Naive thymus-derived CD8-positive, alpha-beta T cell (primary cell): ENCODE measurements at places on chromosomes 4 and X.

DNA sequence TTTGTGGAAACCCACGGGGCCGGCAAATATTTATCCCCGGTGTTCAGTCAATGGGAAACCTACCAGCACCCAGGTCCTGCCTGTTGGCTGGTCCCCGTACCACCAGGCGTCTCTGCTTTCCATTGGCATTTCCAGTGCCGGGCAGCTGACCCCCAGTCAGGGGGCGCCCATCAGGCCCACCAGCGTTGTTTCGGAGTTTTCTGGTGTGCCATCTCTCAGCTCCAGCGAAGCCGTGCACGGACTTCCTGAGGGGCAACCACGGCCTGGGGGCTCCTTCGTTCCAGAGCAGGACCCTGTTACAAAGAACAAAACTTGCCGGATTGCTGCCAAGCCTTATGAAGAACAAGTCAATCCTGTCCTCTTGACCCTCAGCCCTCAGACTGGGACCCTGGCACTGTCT, 32.7 kb downstream of the BCORL1 start:
- no peak overlapping the region for H3K4me3 ChIP-seq
- H3K27ac ChIP-seq, result no peak overlapping the region
- H3K36me3 ChIP-seq, result peaks cover 2% of the 10 kb centered on the region
- no peaks in the 10 kb centered on the region for H3K27me3 ChIP-seq

DNA sequence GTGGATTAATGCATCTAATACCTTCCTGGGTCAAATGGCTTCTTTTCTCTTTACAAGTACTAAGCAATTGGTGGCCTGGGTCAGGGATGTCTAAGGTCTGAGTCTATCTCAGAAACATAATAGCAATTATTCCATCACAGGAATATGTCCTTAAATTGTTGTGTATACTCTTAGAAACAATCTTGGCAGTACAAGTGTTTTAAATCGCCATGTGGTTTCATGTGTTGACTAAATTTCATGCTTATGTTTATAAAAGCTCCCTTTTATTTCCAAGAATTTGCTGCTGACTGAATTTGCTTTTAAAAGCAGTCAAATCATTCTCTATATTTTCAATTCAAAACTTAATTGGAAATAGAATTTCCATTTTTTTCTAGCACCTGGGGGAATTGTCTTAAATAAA, 125.3 kb upstream of the PACRGL start:
- no peak for DNase-seq
- no peaks in the 10 kb centered on the region for H3K36me3 ChIP-seq

DNA sequence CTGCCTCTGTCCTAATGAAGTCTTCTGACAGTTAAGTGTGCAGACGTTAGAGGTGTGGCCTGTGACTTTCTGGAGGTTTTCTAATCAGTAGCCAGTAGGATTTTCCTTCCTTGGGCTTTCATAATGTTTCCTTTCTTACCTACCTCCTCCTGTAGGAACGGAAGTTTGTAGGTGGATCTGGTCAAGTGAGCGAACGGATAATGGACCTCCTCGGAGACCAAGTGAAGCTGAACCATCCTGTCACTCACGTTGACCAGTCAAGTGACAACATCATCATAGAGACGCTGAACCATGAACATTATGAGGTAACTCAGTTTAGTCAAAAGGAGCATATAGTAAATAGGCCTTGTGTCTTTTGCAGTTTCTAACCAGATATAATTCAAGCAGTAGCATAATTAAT, 75.0 kb downstream of the MAOA start:
- H3K4me3 ChIP-seq, result no peak overlapping the region
- DNase-seq, result no peak
- no peaks in the 10 kb centered on the region for H3K4me1 ChIP-seq
- no peak overlapping the region for H3K27ac ChIP-seq
- no peaks in the 10 kb centered on the region for H3K27me3 ChIP-seq
- no peaks in the 10 kb centered on the region for H3K36me3 ChIP-seq

DNA sequence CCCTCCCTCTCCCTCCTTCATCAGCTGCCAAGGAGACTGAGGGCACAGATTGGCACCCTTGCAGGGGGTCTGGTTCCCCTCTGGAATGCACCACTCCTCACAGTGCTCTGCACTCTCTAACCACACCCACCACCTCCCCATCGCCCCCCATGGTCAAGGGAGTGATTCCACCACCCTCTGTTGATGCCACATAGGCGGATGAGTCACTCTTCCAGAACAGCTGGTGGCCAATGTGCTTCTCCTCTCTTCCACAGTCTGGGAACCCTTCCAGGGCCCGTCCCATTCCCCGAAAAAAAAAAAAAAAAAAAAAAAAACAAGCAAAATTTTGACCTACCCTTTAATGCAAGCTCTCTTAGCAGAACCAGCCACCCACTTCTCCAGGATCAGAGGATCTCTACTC, 341.3 kb upstream of the KLF3 start:
- H3K36me3 ChIP-seq, result no peaks in the 10 kb centered on the region
- H3K27me3 ChIP-seq, result no peaks in the 10 kb centered on the region
- no peak overlapping the region for H3K4me3 ChIP-seq
- no peak for DNase-seq
- no peak overlapping the region for H3K27ac ChIP-seq
- peaks cover 40% of the 10 kb centered on the region for H3K4me1 ChIP-seq

- H3K4me3 ChIP-seq, result no peak overlapping the region
- no peaks in the 10 kb centered on the region for H3K4me1 ChIP-seq
- H3K27ac ChIP-seq, result no peak overlapping the region
- H3K27me3 ChIP-seq, result no peaks in the 10 kb centered on the region
- no peak for DNase-seq
Measured at GRCh38 chr4:8501781-8502180, 61.2 kb downstream of the TRMT44 start.

GRCh38 chrX:66074920-66075879, 35.3 kb upstream of the VSIG4 start:
- peak overlapping the region; percentile 79 for H3K4me3 ChIP-seq
- DNase-seq, result no peak
- peaks cover 12% of the 10 kb centered on the region for H3K4me1 ChIP-seq
- peak overlapping the region; percentile 68 for H3K27ac ChIP-seq
- H3K36me3 ChIP-seq, result no peaks in the 10 kb centered on the region

GRCh38 chr4:152278505-152279233, 257.2 kb downstream of the FBXW7 start:
- no peak for DNase-seq
- no peaks in the 10 kb centered on the region for H3K36me3 ChIP-seq
- no peaks in the 10 kb centered on the region for H3K27me3 ChIP-seq
- H3K4me1 ChIP-seq, result peaks cover 12% of the 10 kb centered on the region
- H3K27ac ChIP-seq, result no peak overlapping the region

DNA sequence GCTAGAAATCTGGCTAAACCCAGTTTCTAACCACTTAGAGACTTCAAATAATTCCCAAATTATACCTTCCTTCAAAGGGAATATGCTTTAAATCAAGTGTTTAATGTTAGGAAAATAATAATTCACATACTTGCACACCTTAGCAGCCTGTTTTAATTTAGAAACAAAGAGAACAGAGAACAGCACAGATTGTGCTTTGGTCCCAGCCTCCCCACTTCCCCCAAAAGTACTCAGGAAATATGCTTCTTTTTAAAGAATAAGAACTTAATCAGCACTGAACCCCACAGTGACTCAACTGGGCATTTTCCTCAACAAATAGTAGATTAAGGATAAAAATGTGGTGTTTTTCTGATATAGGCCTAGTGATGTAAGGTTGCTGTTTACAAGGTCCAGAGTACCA, 295.8 kb downstream of the GBA3 start:
- H3K4me1 ChIP-seq, result no peaks in the 10 kb centered on the region
- no peak overlapping the region for H3K4me3 ChIP-seq
- no peak for DNase-seq
- no peak overlapping the region for H3K27ac ChIP-seq
- H3K36me3 ChIP-seq, result no peaks in the 10 kb centered on the region

DNA sequence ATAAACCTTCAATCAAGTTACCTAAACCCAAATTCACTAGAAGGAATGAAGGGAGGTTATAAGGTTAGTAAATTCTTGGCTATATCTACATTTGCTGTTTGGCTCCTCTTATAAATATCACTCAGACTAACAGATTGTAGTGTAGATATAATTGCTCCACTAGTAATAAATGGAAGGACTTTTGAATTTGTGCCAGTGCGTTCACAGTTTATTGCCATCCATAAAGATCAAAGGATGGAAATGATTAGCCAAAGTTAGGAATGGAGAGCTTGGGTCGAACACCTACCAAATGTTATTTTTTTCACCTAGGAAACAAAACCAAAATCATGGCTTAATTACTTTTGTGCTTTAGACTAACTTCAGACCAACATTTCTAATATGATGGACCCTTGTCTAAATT, 9.2 kb downstream of the DTHD1 start:
- no peak for DNase-seq
- H3K27ac ChIP-seq, result no peak overlapping the region
- H3K4me1 ChIP-seq, result peaks cover 11% of the 10 kb centered on the region

- no peaks in the 10 kb centered on the region for H3K4me1 ChIP-seq
- H3K36me3 ChIP-seq, result no peaks in the 10 kb centered on the region
- peaks cover 7% of the 10 kb centered on the region for H3K27me3 ChIP-seq
- H3K27ac ChIP-seq, result no peak overlapping the region
- H3K4me3 ChIP-seq, result no peak overlapping the region
Measured at GRCh38 chr4:25563071-25563564, 92.5 kb upstream of the SLC34A2 start.

GRCh38 chrX:139766545-139766983, 58.6 kb upstream of the MCF2 start:
- H3K36me3 ChIP-seq, result no peaks in the 10 kb centered on the region
- no peaks in the 10 kb centered on the region for H3K27me3 ChIP-seq
- no peaks in the 10 kb centered on the region for H3K4me1 ChIP-seq

- no peaks in the 10 kb centered on the region for H3K27me3 ChIP-seq
- no peaks in the 10 kb centered on the region for H3K36me3 ChIP-seq
- H3K4me1 ChIP-seq, result no peaks in the 10 kb centered on the region
- H3K27ac ChIP-seq, result no peak overlapping the region
- DNase-seq, result no peak
Measured at GRCh38 chrX:112967341-112967740, 126.7 kb upstream of the AMOT start.

DNA sequence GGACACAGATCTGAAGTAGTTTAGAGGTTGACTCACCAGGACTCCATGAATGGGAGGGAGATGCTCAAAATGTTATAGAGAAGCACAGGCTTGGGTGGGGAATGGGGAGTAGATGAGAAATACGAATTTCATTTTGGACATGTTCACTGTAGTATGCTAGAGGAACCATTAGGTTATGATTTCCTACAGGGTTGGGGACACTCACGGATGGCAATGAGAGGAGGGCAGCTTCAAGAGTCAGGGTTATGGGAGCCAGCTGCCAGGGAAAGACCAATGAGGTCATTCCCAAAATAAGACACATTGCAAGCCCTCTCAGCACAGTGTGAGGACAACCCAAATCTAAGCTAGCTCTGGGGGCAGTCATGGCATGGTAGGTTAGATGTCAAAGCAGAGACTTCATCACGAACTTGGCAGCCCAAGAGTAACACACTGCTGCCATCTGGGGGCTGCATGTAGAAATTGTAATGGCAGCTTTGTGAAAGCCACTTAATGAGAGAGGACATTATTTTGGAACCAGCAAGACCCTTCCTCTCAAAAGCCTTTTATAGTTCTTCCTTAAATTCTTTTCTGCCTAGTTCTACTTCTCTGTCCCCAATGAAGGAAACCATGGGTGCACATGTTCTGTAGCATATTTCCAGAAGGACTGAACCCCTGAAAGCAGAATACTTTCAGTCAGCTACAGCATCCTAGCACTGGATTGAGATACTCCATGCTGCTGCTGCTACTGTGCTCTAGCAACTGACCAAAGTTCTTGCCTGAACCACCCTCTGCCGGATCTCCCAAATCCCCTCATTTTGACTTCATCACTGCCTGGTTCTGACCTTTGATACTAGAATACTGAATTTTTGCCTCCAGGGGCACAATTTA, 16.2 kb upstream of the ZCCHC12 start:
- H3K36me3 ChIP-seq, result no peaks in the 10 kb centered on the region
- DNase-seq, result peak; percentile 8
- no peak overlapping the region for H3K27ac ChIP-seq
- no peaks in the 10 kb centered on the region for H3K4me1 ChIP-seq
- H3K4me3 ChIP-seq, result no peak overlapping the region

DNA sequence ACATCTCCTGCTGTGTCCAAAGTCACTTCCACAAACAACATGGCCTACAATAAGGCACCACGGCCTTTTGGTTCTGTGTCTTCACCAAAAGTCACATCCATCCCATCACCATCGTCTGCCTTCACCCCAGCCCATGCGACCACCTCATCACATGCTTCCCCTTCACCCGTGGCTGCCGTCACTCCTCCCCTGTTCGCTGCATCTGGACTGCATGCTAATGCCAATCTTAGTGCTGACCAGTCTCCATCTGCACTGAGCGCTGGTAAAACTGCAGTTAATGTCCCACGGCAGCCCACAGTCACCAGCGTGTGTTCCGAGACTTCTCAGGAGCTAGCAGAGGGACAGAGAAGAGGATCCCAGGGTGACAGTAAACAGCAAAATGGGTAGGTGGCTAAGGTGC, 123.9 kb downstream of the PDLIM5 start:
- no peak overlapping the region for H3K27ac ChIP-seq

DNA sequence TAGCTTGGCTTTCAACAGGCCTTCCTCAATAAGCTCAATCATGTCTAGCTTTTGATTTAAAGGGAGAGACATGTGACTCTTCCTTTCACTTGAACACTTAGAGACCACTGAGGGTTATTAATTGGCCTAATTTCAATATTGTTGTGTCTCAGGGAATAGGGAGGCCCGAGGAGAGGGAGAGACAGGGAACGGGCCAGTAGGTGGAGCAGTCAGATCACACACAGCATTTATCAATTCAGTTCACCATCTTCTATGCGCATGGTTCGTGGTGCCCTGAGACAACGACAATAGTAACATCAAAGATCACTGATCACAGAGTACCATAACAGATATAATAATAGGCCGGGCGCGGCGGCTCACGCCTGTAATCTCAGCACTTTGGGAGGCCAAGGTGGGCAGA, 17.8 kb downstream of the ZNF81 start:
- peak; percentile 18 for DNase-seq
- H3K4me1 ChIP-seq, result peaks cover 8% of the 10 kb centered on the region

DNA sequence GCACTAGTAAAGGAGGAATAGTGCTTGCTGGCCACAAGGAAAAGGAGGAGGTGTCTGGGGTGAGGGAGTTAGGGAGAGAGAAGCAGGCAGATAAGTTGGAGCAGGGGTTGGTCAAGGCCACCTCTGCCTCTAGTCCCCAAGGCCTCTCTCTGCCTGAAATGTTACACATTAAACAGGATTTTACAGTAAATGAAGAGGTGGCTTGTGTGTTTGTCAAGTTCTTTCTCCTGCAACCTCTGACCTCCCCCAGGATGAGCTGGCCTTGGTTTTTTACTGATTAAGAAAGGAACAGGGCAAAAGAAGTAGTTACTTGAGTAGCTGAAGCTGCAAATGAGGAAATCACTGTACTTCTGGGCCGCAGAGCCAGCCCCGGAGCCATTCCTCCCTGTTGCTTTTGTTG, 2.0 kb downstream of the GJB1 start:
- no peak overlapping the region for H3K4me3 ChIP-seq
- no peak overlapping the region for H3K27ac ChIP-seq
- no peaks in the 10 kb centered on the region for H3K36me3 ChIP-seq
- H3K27me3 ChIP-seq, result no peaks in the 10 kb centered on the region

GRCh38 chrX:69896046-69896445, 153.7 kb downstream of the AWAT2 start:
- no peaks in the 10 kb centered on the region for H3K27me3 ChIP-seq
- H3K4me1 ChIP-seq, result no peaks in the 10 kb centered on the region
- H3K36me3 ChIP-seq, result peaks cover 5% of the 10 kb centered on the region
- DNase-seq, result no peak
- no peak overlapping the region for H3K27ac ChIP-seq
- no peak overlapping the region for H3K4me3 ChIP-seq
